Stimulated activated CD4-positive, alpha-beta T cell treated with anti-CD3 and anti-CD28 coated beads, Interleukin-1b, Interleukin-23, amount 100 ng/mL, for 4 hours (primary cell): ENCODE measurements at places on chromosomes 6 and 20.
A peak's percentile ranks its signal among the peaks of the same experiment; 100 is the strongest.

DNA sequence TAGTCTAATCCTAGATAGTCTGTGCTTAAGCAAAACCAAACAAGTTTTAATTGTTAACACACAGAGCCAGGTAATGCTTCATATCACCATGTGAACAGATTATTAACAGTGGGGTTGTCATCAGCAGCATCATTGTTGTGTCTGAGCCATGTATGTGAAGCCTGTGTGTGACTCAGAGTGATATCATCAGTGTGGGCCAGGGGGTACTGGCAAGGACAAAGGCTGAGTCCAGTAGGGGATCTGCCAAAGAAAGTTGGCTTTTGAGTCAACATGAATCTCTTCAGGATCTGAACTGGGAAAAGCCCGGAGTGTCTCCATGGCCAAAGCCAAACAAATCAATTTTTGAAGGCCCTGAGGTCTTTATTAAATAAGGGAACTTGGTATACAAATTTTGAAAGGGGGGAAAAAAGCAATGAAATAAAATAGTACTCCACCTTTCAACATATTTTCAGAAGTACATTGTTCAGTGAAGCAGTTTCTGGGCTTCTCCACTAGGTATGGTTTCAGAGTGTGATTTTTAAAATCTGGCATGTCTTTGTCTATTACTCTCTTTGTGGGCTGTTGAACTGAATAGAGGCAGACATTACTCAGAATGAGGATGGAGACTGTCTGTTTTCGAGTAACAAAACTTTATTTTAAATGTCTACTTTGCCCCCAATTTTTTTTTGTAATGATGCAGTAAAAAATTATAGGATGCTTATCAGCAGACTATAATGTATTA, 444.2 kb upstream of the JAG1 start:
- no peak for DNase-seq

DNA sequence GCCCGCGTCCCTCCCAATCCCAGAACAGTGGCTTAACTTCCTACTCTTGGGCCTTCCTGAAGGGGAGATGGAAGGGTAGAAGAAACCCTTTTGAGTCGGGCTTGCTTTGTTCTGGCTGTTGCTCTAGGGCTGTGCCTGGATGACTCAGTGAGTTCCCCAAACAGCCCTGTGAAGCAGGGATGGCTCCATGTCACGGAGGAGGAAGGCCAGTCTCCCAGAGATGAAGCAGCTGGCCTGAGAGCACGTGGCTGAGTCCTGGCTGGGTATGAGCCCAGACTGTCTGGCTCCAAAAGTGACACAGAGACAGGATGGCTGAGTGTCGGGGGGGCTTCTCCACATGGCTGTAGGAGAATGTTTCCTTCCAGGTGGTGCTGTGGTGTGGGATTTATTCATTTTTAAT, 4.6 kb downstream of the SYTL3 start:
- DNase-seq = no peak

DNA sequence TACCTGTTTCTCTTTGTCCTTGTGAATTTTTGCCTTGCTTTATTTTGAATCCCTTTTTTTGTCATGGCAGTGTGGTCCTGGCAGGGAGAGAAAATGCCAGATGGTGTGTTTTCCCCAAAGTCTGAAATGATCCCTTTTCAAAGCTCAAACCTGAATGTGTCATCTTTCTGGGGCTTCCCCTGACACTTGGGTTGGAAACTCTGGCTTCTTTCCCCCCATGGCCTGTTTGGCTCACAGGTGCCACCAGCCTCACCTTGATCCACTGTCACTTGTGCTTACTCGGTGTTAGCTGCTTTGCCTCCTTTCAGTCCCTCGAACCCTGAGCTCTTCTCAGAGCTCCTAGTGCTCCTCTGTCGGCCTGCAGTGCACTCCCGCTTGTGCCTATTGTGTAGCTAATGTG, 22.3 kb downstream of the MYBL2 start:
- no peak for DNase-seq

GRCh38 chr6:169661391-169661756, 40.5 kb downstream of the WDR27 start:
- DNase-seq = no peak

DNA sequence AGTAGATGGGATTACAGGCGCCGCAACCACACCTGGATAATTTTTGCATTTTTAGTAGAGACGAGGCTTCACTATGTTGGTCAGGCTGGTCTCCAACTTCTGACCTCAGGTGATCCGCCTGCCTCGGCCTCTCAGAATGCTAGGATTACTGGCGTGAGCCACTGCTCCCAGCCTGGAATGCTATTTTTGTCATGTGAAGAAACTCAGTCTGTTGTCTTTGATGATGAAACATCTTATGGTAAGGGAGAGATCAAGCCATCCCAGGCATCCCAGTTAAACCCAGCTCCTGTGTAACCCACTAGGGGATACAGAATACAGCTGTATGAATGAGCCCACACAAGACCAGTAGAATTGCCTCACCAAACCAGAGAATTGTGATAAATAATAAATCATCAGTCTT, 83.6 kb upstream of the RBM24 start:
- no peak for DNase-seq

DNA sequence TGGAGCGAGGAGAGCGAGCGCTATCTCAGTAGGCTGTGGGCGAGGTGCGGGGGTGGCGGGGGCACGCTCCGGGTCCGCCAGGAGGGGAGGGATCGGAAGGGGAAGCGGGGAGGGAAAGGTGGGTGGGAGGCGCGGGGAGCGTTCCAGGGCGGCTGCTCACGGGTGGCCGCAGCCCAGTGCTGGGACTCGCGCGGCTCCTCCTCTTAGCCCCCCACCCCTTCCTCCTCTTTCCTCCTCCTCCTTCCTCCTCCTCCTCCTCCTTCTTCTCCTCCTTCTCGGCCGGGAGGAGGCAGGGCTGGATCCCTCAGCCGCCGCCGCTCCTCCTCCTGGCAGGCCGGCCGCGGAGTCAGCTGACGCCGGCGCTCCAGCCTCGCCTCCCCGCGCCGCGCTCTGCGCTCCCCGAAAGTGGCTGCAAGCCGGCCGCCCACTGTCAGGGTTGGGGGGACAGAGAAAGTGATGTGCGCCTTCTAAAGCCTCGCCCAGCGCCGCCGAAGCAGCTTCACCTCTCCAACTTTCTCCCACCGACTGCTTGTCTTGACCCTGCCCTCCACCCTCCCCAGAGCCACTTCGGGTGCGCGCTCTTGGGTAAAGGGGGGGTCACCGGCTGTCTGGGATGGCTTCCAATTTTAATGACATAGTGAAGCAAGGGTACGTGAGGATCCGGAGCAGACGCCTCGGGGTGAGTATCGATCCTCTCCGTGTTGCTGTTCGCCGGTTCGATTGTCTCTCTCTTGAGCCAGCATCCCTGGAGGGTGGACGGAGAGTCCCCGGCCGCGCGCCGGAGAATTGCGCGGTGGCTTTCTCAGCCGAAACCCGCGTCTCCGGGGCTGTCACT, at the start of gene DOK5:
Gene DOK5 (plus strand): TSS at position 260 of the 835 bp plus-strand sequence. CDS start 354 bp downstream, at position 614.
- DNase-seq = no peak

DNA sequence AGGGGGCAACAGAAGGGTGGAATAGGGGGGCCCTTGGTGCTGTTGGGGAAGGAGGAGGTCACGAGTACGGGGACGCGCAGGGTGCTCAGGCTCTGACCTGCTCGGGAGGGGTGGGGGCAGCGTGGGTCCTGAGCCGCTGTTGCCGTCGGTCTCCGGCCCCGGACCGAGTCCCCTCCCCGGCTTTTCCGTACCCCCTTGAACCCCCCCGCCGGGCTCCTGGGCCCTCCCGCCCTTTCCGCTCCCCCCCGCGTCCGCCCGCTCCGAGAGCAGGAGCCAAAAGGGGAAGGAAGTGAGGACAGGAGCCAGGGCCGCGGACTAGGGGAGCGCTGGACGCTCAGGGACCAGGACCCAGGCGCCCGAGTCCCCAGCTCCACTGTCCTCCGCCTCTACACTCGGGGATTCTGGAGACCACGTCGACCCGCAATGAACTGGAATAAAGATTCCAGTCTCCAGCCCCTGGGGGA, at the start of gene RGL2:
Gene RGL2 (minus strand): TSS at position 170 of the 464 bp plus-strand sequence. CDS start 332 bp downstream, outside the sequence.
- peak; percentile 46 for DNase-seq

GRCh38 chr6:3825331-3825831, 23.8 kb upstream of the FAM50B start:
- no peak for DNase-seq

DNA sequence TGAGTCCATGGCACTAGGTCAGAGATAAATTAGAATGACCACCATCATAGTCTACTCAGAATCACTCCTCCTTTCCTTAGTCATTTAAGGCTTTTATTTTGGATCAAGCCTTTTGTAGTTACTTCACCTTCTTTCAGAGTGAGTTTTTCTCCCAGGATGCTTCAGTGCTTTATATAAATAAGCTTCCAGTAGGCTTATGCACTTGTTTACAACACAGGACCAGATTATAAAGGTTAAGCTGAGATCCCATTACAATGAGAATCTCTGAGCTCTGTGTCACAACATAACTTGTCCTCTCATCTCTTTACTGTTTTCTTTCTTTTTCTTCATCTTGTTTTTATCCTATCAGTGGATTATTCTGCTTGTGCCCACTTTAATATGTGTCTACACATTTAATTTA, 47.9 kb downstream of the CEP57L1 start:
- DNase-seq = no peak

GRCh38 chr20:45209924-45210323, 3.1 kb downstream of the SEMG1 start:
- no peak for DNase-seq

GRCh38 chr20:46060301-46060881, 29.4 kb downstream of the NCOA5 start:
- DNase-seq = no peak

DNA sequence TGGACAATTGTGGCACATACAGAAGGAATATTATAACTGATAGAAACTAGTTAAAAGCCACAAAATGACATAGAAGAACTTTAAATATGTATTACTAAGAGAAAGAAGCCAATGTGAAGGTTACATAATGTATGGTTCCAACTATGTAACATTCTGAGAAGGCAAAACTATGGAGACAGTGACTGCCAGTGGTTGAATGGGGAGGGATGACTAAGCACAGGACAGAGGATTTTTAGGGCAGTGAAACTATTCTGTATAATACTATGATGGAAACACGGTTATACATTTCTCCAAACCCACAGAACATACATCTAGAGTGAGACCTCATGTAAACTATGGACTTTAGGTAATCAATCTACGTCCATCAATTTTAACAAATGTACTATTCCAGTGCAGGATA, 22.4 kb downstream of the SYNCRIP start:
- DNase-seq = no peak

DNA sequence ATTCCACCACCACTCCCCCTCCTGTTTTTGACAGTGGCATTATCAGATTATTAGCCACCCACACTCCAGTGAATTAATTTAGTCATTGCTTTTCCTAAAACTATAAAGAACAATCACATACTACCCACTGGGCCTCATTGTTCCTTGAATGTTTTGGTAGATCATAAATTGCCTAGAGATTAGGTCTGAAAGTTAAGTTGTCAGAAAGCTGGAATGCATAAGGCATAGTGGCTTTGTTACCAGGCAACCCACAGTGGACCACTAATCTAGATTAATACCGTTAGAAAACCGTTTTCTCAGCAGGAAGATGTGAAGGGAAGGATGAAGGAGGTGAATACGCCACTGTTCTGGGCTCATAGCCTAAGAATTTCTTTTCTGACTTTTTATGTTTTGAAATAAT, 75.6 kb downstream of the SAMD3 start:
- no peak for DNase-seq

DNA sequence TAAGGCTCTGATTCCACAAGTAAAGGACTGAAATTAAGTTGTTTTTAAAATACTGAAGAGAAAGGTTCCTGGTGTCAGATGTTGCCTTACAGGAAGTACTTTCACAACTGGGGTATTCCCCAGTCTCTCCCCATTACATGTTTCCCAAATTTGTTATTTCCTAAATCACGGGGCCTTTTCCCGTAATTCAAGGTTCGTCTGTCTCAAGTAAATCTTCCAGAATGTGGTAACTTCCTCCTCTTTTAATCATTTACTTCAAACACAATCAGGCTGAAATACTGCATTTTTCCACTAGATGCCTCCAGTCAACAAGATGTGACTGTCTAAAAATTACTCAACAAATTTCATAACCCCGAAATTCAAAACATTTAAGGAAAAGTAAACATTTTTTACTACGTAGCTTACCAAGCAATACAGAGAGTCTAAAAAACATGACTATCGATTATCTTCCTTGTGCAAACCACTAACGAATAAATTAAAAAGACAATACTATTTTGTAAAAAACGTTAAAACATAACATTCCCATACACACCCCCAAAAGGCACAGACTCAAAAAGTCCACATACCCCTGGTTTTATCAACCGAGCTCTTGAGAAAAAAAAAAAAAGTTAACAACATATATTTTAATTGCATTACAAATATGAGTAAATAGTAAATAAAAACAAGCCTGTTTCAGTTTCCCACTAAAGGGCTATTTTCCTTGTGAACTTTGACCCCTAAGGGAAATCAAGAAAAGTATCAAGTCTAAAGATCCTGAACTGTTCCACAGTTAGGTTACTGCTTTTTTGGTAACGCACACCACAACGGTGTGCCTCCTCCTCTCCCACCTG, 1.7 kb downstream of the SOD2 start:
- peak; percentile 23 for DNase-seq

DNA sequence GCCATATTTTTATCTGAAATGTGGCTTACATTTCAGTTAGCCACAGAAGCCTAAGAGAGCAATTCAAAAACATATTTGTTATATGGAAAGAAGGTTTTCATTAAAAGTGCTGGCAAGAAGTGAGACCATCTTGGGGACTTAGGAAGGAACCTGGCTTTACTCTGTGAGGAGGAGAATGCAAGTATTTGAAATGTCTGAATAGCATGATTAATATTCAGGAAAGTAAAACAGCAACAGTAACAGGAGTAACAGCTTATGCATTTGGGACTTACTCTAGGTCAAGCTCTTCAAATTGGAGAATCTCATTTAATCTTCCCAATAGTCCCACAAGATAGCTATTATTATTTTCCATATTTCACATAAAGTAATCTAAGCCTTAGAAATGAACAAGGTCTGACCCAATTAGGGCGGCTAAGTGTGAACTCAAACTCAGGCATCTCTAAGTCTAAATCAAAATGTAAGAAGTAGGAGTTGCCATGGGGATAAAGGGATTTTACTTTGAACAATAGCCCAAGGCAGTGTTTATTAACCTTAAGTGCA, 816.5 kb downstream of the BCKDHB start:
- DNase-seq = no peak

DNA sequence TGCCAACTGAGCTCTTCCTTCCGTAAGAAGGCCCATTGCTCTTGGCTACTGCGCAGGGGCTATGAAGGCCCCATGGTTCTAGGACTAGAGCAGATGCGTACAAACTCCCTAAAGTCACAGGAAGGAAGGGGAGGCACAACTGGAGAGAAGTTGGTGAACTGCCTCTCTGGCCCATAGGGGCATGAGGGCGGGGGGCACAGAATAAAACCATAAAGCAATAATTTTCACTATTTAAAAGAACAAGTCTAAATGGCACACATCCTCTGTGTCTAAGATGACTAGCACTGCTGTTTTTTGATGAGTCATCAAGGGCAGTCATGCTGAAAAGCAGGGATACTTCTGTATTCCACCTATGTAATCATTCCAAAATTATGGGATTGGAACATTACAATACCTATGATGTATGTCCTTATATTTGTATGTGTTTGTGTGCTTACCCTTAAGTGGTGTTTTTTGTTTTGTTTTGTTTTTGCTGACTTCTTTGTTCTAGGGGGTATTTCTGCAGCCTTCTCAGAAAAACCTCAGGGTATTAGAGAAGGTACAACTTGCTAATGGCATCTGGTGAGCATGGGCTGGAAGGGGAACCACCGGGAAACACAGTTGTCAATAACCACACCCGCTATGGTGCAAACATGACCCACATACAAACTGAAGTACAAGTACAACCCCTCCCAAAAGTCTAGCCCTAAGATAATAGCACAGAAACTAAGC, 36.9 kb downstream of the B4GALT5 start:
- no peak for DNase-seq
